Central memory CD4-positive, alpha-beta T cell (primary cell): ENCODE measurements at places on chromosomes 2 and 18.

DNA sequence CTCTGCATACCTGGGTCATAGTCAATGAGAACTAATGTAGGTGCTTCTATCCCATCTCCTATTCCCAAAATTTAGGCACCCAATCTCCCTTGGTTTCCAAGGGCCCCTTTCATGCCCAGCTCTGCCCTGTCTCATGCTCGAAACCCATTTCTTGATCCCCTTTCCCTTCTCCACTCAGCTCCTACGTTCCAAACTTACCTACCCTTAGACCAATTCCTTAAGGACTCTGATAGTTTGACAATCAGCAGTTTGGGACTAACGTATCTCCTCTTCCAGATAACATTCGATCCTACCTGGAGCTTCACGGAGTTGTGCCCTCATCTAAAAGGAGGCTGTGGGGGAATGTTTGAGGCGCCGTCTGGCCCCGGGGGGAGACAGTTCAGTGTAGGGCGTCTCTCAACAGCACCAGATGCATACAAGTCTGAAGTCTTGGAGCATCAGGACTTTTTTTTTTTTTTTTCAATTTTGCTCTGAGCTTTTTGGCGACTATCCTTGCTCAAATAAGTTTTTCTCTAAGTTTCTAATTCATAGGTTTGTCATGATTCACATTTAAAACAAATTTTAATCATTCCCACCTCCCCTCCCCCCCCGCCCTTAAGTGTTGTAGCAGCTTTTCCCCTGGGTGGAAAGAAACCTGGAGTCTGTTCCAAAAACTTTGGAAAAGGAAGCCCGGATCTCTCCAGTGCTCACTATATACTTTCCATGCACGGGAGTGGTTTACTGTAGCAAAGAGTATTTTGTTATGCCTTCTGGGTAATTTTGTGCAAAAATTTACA, 141.2 kb upstream of the LGALSL start:
- DNase-seq, result no peak

GRCh38 chr2:151670346-151670745, 63.9 kb downstream of the NEB start:
- DNase-seq, result no peak

DNA sequence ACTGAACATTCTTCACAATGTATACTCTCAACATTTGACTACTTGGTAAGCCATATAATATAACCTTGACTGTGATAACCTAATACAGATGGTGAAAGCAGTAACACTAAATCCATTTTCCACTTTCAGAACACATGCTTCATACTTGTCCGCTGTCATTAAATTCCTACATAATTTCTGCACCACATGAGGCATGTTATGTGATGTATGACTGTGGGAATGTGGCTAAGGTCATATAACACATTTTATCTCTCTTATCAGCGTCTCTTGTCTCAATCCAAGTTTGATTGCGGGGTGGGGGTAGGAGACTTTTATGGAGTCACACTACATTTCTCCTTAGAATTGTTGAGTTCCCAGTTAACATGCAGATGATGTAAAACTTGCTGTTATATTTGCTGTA, 110.9 kb downstream of the MTCL1 start:
- DNase-seq, result no peak

GRCh38 chr18:62119884-62120283, 67.0 kb downstream of the PIGN start:
- DNase-seq, result no peak

DNA sequence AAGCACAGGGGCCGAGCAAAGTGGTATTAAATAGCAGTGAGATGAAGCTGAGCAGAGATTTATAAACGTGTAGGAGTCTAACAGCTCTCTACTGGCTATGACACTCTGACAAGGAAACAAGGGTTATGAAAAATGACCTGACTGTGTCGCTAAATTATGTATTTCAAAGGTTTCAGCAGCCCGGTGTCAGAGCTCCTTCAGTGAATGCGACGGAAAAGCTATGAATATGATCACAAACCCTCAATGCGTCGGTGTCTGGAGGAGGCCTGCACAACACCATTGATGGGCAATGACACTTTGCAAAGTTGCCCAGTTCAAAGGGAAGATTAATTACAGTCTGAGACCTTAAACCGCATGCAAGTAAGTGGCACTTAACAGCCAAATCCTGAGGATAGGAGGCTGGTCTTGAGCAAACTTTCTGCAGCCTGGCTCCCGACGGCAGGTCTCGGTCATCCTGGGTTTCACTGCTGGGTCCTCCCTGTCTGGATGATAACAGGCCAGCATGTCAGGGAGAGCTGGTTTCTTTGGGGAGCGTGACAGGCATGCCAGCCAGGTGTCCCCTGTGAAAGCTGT, 615.1 kb upstream of the SALL3 start:
- no peak for DNase-seq

GRCh38 chr2:125857971-125858794, 797.8 kb upstream of the GYPC start:
- no peak for DNase-seq

DNA sequence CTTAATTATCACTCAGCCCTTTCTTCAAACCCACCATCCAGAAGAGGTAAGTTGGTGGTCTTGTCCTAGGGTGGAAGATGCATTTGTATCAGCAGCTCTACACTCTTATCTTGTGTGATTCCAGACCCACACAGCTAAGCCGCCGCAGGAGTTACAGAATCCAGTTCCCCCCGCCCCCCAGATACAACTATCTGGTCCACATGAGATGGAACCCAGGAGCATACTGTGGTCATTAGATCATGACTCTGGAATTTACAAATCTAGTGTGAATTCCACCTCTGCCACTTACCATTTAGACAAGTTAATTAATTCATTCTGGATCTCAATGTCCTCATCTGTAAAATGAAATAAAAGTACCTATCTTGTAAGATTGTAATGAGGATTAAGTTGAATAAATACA, 486.4 kb downstream of the BCL11A start:
- no peak for DNase-seq
